Activated naive CD4-positive, alpha-beta T cell treated with Interleukin-2 at 50 U/mL for 16 hours (primary cell): ENCODE measurements at places on chromosomes 12 and 14.

DNA sequence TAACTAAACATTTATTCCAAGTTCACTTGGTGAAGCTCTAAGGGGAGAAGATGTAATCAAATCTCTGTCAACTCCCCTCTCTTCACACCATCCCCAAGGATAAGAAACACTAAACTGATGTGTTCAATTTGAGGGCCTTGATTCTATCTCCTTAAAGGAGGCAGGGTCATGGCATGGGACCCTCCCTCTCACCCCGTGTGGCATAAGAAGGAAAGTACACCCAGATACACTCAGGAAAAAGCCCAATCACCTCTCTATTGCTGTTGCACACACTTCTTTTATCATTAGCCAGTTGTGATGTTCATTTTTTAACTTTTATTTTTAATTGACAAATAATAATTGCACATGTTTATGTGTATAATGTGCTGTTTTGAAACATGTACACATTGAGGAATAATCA lies 35.1 kb downstream of the WASHC3 start:
- no peak for DNase-seq

DNA sequence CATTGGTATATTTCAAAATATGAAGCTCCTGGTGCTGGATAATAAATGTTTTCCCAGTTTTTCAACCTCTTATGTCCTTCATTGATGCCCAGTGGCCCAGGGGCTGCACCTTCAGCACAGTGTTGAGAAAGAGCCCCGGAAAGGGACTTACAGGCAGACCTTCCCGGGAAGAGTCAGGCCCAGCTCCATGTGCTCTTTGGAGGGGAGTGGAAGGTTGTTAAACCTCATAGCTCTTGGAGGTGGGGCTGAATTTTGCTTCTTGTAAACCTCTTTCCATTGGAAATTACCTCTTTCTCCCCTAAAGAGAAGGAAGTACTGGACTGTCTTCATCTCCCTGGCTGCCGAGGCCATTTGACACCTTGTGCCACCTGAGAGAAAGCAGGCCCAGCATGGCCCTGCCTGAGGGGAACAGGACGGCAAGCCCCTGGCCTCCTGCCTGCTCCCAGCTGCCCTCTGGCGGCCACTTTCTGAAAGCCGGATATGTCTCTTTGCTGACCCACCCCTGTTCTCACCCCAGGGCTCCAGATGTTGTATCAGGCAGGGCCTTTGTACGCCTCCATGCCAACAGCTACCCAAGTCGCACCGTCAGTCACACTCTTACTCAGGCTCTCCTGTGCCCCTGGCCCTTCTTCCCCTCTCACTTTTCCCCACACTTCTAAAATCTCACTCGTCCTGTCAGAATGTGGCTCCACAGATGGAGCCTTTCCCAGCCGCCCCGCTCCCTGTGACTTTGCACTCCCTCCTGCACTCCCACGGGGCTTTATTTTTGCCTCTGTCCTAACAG lies 43.0 kb downstream of the EVL start:
- DNase-seq: peak; percentile 89

DNA sequence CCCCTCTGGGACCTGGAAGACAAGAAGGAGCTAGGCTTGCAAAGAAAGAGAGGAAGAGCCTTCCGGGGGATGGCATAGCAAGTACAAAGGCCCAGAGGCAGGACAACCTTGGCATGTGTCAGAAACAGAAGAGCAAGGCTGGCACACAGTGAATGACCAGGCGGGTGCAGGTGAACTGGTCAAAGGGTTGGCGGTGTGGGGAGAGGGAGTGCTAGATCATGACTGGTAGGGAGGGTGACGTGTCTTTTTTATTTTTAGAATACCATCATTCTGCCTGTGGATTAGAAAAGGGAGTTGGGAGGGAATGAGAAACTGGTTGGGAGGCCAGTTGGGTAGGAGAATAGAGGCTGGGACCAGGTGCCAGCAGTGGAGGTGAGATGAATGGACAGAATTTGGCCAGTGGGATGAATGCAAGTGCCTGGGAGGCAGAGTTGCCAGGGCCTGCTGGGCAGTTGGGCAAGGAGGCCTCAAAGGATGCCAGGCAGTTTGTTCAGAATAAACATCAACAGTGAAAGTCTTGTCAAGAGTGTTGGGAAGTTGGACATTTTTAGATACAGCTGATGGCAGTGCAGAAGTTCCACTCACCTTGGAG lies 168.3 kb downstream of the CACNA1C start:
- no peak for DNase-seq

GRCh38 chr12:26125400-26126339 lies 833 bp upstream of the BHLHE41 start:
- DNase-seq: peak; percentile 12

GRCh38 chr14:32757568-32757967 lies 181.1 kb upstream of the NPAS3 start:
- no peak for DNase-seq

GRCh38 chr14:92263681-92264080 lies 59.3 kb upstream of the SLC24A4 start:
- DNase-seq: no peak

GRCh38 chr12:51004504-51004903 lies 21.7 kb downstream of the SLC11A2 start:
- no peak for DNase-seq

DNA sequence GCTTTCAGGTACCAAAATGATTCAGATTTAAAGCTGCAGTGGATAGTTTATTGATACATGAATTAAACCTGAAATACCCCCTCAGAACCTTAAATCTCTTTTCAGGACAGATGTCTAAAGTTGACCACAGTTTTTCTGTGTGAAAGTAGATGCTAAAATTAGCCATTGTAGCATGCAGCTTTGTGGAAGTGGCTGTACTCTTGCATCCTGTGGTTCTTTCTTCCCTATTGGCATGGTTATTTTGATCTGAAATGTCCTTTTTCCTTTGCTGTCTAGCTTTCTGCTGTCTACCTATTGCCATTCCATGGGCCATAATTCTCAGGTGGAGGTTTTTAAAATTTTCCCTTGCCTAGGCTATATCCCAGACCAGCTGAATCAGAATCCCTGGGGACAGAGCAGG lies 455.6 kb downstream of the ZFP36L1 start:
- no peak for DNase-seq

GRCh38 chr12:92253301-92253700 lies 107.7 kb upstream of the BTG1 start:
- DNase-seq: no peak

DNA sequence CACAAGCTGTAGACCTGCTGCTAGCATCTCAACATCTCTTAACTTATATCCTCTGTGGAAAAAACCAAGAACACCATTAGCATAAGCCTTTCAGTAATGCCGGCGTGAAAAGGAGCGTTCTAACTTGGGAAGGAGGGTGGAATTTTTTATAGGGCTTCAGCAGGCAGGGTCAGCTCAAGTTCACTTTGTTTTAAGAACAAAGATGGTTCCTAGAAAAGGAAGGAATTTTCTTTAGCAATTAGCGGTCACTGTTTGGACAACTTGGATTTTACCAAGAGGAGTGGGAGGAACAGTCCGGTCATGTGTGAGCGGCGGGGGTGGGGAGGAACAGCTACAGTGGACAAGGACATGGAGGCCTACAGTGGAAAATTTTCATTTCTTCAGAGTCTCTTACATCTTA lies 35.9 kb downstream of the BBS10 start:
- DNase-seq: no peak

- peak; percentile 80 for DNase-seq
Measured at GRCh38 chr14:53190938-53191337, 37.8 kb upstream of the DDHD1 start.

DNA sequence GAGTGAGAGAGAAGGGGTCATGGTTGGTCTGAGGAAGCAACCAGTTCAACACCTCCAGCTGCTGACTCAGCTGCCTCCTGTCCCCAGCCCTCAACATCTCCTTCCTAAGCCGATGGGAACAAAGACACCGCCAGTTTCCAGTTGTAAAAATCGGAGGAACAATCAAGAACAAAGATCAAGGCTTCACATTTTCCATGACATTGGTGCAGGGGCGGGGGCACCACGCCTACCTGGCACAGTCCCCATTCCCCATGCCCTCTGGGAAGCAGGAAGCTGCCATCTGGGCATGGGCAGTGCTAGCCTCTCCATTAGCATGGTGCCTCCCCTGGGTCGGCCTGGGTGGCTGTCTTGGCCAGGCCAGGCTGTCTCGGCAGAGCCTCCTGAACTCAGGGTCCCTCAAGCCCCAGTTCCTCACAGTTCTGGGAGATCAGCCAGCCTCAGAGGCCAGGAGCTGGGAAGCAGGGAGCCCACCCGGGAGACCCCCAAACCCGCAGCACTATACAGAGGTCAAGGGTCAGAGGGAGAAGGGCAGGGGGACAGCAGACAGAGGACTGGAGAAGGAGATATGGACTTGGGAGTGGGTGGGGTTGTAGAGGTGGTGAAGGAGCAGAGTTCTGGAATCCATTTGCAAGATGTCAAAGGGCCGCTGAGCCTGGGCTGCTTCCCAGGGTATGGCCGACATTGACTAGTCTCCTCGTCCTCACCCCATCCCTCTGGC lies 19.6 kb upstream of the TMEM106C start:
- DNase-seq: no peak

GRCh38 chr14:53531730-53532129 lies 378.6 kb upstream of the DDHD1 start:
- no peak for DNase-seq

- DNase-seq: no peak
Measured at GRCh38 chr12:27426743-27427487, 19.6 kb upstream of the SMCO2 start.

GRCh38 chr12:45989287-45989686 lies 1.1 kb downstream of the SCAF11 start:
- no peak for DNase-seq

- no peak for DNase-seq
Measured at GRCh38 chr12:63941166-63941800, 96.8 kb downstream of the SRGAP1 start.

DNA sequence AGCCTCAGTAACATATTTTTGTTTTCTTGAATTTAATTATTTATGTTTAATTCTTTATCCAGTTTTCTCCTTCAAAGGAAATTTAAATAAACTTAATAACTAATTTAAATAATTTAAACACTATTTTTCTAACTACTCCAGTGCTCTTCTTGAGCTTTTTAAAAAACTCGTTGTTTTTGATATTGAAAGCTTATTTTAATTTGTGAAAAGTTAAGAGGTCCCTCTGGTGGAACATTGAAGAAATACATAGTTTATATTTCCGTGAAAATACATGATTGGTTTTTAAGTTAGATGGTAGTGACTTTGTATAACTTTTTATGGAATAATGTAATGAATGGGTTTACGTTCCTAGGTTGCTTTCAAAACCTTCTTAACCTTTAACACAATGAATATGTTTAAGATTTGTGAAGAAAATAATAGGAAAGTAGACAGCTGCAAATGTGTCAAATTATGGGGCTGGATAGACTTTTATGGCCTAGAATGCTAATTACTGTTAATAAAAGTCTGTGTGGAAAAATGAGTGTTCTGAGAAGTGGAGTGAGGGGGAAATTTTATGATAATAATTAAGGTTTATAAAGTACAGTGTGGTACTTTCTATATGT lies 45.9 kb upstream of the MSRB3 start:
- no peak for DNase-seq

DNA sequence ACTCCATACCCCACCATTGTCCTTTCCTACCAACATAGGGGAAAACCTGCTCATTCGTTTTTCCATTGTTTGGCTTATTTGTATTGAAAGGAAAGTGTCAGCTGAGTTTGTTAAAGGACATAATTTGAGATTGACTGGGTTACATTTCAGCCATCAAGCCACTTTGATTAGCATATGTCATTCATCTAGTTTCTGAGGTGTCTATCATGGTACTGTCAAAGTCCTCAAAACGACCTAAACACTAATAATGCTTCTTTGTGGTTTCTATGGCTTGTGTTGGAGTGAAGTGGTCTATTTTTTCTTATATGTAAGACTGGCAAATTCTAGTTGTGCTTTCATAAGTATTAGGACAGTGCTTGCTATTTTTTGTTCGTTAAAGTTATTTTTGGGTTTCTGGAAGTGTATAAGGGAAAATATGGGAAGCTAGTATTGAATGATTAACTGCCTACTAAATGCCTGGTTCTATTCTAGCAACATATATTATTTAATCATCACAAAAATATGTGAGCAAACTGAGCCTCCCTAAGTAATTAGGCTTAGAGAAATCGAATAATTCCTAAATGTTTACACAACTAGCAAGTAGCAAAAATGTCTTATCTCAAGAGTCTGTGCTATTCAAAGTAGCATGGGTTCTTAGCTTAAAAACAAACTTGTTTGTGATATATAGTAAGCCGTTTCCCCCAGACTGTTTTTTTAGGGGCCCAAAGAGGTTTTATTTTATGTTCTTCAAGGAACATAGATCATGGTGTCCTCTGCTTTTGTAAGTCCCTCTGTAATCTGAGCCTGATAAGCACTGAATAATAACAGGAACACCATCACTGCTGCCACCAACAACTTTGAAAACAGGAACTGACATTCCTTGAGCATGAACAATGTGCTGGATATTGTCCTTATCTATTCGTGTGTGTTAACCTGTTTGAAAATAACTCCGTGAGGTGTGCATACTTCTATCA lies 67.1 kb downstream of the DERA start:
- no peak for DNase-seq

DNA sequence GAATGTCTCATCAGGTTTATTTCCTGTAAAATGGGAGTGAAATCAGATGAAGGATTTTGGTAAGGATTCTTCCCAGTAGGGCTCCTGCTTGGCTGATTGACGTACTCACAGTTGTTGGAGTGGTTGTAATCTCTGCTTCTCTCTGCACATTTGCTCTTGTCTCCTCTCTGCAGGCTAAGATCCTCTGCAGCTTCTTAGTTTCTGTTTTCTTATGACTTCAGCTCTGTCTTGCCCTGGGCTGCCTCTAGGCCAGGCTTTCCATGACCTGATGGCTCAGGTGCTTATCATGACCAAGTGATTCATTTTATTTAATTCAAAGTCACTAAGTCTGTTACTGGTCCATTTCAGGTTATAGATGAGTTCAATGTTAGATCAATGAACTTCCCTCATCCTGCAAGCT lies 394.5 kb upstream of the DDHD1 start:
- DNase-seq: no peak

DNA sequence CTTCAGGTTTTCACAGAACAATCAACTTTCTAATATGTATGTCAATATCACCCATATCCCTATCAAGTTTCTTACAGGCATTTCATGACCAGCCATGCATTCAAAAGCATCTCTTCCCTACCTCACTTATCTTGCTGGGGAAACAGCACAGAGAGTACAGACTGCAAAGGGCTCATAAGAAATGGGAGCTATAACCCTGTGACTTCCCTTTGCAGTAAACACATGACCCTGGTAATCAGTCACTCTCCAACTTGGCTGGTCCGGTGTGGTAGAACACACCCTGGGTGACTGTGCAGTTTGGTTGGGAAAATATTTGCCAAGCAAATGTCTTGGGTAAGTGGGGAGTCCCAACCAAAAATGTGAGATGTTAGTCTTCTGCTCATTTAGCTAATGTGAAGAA lies 49.4 kb upstream of the TMCC3 start:
- DNase-seq: no peak

DNA sequence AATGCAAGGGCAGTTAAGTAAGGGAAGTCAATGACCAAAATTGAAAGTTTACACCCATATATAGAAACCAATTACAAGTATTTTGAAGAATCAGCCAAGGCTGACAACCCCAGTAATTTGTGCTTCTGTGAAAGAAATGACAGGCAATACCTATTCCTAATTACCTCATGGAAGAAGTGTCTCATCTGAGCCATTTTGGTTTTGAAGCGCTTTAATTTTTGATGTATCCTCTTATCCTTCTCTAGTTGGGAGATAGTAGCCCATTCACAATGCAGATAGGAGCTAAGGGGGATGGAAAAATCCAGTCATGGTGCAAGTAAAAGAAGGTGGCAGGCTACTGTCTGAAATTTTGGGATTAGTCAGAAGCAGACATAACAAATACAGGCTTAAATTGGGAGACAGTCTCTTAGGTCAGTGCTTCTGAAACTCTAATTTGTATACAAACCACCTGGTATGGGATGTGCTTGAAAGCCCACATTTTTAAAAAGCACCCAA lies 30.4 kb upstream of the SUPT16H start:
- no peak for DNase-seq

- no peak for DNase-seq
Measured at GRCh38 chr12:97398704-97399103, 63.9 kb upstream of the RMST start.
